ENCODE measurements at places on chromosomes 2 and 18.
A peak's percentile ranks its signal among the peaks of the same experiment; 100 is the strongest.

DNA sequence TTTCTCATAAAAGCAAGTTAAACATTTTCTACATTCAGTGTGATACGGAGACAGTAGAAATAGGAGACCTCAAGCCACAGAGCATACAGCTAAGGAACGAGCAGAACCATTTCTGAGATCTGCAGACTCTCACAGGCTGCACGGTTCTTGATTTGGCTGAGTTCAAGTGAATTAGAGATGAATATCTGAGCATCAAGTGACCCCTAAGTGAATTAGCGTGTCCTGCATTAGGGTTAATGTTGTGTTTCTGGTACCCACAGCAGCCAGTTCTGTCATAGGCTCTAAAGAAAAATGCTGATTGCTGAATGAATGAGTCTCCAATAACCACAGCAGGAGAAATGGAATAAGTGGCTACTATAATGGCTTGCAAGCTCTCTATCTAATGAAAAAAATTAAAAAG, 265.9 kb upstream of the SYT4 start:
- DNase-seq: no peak

GRCh38 chr2:120661551-120661950, 74.1 kb upstream of the GLI2 start:
- no peak for DNase-seq

DNA sequence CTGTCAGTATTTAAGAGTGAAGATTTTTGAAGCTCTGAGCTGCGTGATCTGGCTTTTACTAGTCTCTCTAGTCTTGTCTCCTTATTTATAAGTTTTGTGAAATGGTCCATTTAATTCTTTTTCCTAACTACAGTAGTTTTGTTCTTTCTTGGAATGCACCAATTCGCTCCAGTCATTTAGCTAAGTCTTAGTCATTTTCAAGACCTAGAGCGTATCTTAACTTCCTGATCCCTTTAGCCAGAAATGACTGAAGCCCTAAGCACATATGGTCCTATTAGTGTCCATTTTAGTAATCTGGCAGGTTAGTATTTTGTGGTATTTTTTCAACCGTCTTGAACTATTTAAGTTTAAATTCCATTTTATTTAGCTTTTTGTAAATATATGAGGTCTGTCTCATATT, 3.6 kb downstream of the BIRC6 start:
- DNase-seq: peak; percentile 32

DNA sequence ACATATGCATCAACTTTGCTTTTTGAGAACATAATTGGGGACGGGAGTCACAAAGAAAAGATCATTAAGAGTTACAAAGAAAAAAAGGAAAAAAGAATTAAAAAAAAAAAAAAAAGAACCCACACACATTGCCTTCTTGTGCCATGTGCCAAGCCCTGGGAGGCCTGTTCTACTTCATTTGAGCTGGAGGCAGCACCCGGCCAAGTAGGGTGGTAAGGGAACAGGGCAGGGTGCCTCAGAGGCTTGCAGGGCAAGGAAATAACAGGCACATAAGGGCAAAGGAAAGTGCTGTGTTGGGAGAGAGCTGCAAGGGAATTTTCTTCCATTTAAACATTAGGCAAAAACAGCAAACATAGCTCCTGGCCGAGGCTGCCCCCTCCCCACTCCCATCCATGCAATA, 418.0 kb downstream of the TMEM182 start:
- DNase-seq: no peak

- no peak for DNase-seq
These were observed 58.1 kb upstream of the TTN start for GRCh38 chr2:178865146-178865936.

DNA sequence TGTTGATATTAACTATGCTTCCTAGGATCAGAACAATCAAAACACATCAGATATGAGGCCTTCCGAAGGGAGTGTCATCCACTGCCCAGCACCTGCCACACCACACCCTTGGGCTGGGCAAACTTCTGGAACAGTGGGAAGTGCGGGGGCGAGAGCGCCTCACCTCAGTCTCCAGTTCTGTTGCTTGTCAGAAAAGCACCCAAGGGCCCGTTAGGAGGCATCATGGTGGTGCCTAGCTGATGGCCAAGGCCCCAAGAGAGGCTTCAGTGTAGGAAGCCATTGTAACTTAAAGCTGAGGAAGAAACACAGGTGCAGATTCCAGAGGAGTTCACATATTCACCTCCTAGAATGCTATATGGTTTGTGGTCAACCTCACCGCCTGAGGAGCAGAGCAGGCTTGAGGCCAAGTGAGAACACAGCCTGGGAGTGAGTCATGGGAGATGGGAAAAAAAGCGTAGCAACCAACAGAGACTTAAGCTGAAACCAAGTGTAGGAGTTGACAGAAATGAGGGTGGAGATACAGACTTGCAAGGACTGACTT, 85.1 kb upstream of the ATL2 start:
- peak; percentile 65 for DNase-seq

DNA sequence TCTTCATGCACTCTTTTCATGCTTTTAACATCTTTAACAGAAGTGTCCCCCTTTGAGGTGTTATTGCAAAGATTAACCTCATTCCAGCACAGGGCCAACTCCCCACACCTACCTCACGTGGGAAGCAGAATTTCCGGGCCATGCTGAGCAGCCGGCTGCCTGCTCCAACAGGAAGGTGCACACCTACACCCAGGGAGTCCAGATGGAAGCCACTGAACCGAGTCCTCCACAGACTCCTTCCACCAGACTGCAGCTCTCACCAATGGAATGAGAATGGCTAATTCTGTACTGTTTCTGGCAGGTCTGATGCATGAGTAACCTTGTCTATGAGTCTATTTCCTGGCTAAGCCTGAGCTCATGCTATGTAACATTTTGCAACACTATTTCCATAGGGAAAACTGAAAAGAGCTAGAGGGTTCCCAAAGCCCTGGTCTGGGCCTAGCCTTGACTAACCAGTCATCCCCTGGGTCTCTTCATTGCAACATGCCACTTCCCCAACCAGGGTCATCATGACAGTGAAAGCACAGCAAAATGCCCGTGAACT, 11.0 kb downstream of the ERFE start:
- no peak for DNase-seq

- peak; percentile 57 for DNase-seq
These were observed 7.2 kb downstream of the AGAP1 start for GRCh38 chr2:235500761-235501672.

- no peak for DNase-seq
These were observed 110.5 kb upstream of the TACR1 start for GRCh38 chr2:75309596-75310463.

- no peak for DNase-seq
These were observed 38.8 kb downstream of the NCAPH start for GRCh38 chr2:96374211-96374951.

GRCh38 chr2:201808027-201808426, 1.7 kb downstream of the CDK15 start:
- no peak for DNase-seq

- no peak for DNase-seq
These were observed 88.8 kb downstream of the VWA3B start for GRCh38 chr2:98175811-98176210.

DNA sequence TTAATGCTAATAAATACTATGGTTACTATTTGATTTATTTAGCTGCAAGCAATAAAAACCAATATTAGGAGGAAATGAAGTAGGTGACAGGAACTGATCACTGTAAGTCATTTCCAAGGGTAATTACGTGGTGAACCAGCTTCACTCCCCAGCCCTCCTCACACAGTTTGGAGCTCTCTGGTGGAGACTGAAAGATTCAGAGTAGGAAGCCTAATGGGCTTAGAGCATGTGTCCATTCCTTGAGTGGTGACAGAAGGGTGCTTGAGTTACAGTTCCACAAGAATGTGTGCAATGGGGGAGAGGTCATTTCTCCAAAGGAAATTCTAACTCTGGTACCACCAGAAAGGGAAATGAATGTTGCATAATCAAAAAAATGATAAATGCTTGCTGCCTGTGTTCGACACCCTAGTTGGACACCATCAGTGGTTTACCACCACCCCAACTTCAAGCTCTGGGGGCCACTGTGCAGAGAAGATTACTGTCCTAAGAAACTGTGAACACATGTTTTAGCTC, 285.1 kb upstream of the MMADHC start:
- DNase-seq: no peak

GRCh38 chr2:109193807-109194619, 65.0 kb downstream of the SH3RF3 start:
- no peak for DNase-seq

DNA sequence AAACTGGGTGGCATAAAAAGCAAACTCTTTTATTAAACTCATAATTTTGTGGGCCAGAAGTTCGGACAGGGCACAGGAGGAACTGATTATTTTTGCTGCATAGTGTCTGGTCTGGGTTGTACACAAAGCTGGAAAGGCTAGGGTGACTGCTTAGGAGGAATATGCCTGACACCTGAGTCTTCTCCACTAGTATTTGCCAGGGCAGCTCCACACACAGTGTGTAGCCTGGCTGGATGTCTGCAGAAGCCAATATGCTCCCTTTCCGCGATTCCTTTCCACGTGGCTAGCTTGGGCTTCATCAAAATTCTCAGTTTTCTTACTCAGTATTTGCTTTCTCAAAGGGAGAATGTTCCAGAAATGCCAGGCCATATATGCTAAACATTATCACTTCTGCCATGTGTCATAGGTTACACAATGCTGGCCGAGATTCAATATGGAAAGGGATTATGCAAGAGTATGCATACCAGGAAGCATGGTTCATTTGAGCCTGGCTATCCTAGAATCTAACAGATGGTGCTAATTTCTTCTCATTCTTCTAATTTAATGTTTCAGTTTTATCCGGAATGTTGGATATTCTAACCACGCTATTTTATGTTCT, 142.7 kb upstream of the DOK6 start:
- DNase-seq: no peak

DNA sequence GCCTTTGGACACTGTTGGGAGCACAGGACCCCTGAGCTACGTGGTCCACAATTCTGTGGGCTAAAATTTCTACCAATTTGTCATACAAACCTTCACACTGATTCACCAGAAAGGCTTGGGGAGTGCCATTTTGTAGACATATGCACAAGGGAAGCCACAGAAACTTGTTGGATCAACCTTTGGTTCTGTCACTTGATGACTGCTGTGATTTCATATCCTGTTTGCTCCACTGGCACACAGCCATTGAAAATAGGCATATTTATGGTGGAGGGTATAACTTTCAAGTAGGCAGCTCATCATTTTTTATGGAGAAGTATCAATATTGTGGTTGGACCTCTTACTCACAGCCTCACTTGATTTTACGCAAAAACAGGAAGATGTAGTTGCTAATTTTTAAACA, 10.5 kb downstream of the NAPG start:
- no peak for DNase-seq
